ENCODE measurements at places on chromosomes 5 and 9. TPM values are rescaled to one million over a fixed set of nuclear protein-coding genes. Genes with fewer than 3 reads are reported as not detected.
A peak's percentile ranks its signal among the peaks of the same experiment; 100 is the strongest.

SPEF2 gene
- 8.9 TPM for total RNA-seq

ANKRD31 gene
- total RNA-seq: 0.22 TPM

EIF4E1B gene
- total RNA-seq: not detected

OR1J1 gene
- total RNA-seq: not detected

CDH9 gene
- not detected for total RNA-seq

ELP1 gene
- 28.1 TPM for total RNA-seq

TEX48 gene
- total RNA-seq: not detected

IL3 gene
- total RNA-seq: not detected

GRCh38 chr5:34841816-34842215 is 2.9 kb downstream of the TTC23L start:
- H3K27ac ChIP-seq: no peak overlapping the region
- DNase-seq: no peak
- no peaks in the 10 kb centered on the region for H3K36me3 ChIP-seq
- peaks cover 14% of the 10 kb centered on the region for H3K27me3 ChIP-seq

DNA sequence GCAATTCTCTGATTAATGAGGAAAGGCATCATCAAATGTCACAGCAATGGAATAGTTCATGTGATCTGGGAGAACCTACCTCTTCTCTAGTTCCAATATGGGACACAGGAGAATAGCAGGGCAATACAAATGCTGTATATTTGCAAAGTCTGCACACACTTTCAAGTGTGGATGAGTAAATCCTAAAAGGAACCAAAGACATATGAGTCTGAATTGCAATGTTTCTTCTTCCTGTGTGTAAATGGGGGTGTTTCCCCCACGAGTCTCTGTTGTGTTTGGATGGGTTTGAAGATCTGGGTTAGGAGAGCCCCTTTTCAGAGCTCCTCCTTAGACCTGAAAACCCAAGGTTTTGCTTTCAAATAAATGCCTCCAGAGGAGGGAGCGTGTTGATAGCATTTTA is 26.9 kb downstream of the SLC46A2 start:
- peak overlapping the region; percentile 1 for H3K4me3 ChIP-seq
- DNase-seq: no peak
- H3K27ac ChIP-seq: peak overlapping the region; percentile 41
- no peaks in the 10 kb centered on the region for H3K27me3 ChIP-seq
- H3K36me3 ChIP-seq: no peaks in the 10 kb centered on the region

GRCh38 chr9:6007770-6008168 is 7.7 kb downstream of the RANBP6 start:
- H3K27ac ChIP-seq: peak overlapping the region; percentile 90
- H3K36me3 ChIP-seq: peaks cover 13% of the 10 kb centered on the region
- H3K27me3 ChIP-seq: no peaks in the 10 kb centered on the region
- H3K4me1 ChIP-seq: peaks cover 28% of the 10 kb centered on the region
- DNase-seq: peak; percentile 89

DNA sequence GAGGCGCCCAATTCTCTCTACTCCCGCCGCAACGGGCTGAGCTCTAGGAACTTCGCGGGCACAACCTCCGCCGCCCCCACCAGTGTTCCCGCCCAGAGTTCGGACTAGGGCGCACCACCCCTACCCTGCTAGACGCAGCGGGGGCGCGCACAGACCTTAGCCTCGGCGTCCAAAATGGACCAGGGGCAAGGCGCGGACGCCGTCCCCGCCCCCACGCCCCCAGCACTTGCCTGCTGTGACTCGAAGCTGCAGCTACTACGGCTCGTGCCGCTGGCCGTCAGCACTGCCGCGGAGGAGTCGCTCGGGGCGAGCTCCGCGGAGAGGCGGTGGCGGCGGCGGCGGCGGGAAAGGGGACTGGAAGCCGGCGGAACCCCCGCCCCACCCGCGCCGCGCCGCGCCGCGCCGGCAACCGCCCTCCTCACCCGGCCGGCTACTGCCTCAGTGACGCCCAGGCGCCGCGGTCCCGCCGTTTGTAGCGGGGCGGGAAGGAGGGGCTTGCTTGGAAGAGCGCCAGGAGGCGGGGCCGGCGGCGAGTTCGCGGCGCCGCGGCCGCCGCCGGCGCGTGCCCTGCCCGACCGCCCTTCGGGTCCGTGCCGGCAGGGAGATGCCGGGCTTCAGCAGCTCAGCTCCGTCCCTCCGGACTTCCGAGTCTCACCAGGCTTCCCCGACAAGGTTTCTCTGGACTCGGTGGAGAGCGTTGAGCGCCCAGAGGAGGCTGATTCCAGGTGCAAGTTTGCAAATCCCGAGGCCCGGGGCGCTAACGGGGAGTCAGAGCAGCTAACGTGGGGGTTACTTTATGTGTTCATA is 4.5 kb downstream of the ELAVL2 start:
- no peaks in the 10 kb centered on the region for H3K27me3 ChIP-seq
- no peak overlapping the region for H3K4me3 ChIP-seq
- DNase-seq: no peak

DNA sequence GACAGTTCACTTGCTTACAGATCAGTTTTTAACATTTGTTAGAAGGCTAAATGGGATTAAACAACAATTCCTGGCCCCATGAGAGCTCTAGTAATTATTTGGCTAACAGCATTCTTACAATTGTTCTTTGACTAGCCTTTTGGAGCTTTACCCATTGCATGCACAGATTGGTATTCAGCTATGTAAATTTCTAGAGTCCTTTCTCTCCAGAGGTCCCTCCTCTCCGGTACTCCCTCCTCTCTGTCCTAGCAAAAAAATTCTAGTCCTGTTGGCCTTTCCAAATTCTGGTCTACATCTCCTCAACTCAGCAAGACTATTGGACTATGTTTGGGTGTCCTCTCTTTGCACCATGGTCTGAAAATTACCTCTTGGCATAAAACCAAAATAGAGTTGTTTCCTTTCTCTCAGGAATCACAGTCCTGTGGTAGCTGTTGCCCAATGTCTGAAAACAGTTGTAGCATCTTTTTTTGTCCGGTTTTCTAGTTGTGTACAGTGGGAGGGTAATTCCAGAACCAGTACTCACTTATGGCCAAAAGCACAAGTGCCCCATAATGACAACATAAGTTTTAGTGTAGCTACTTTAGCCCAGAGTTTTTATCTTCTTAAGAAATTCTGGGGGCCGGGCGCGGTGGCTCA is 18.1 kb downstream of the SAR1B start:
- no peak overlapping the region for H3K4me3 ChIP-seq
- H3K36me3 ChIP-seq: peaks cover 14% of the 10 kb centered on the region
- H3K4me1 ChIP-seq: no peaks in the 10 kb centered on the region
- H3K27ac ChIP-seq: no peak overlapping the region

DNA sequence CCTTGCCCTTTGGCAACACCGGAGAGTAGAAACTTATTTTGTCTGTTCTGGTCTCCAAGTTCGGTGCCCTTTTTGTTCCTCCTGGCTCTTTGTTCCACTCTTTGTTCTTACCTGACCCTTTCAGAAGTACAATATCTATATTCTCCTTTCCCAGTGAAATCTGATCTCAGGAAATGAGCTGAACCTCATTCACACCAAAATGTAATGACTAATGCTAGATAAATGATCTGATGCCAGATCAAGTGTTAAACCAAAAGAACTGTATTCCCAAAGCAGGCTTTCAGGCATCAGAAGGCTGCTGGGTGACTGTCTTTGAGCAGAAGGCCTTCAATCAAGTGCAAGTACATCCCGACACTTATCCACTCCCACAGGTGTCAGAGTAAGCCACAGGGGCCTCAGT is 156.4 kb downstream of the SPOCK1 start:
- no peak overlapping the region for H3K4me3 ChIP-seq
- H3K36me3 ChIP-seq: no peaks in the 10 kb centered on the region
- H3K27ac ChIP-seq: no peak overlapping the region
- DNase-seq: no peak

DNA sequence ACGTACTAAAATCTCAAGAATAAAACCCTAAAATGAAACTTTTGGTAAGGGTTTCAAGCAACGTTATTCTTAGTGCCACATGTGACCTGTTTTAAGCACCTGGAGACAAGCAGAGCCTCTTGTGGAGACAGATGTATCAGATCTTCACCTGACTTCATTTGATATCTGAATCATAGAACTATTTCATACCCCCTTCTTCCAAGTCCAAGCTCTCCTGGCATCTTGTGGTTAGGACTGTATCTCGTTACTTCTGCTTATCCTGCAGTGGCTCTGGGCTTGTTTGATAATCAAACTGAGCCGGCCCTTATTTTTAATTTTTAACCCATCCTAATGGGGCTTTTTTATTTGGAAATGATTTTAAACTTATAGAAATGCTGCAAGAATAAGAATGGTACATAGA is 11.1 kb upstream of the FSD1L start:
- no peaks in the 10 kb centered on the region for H3K4me1 ChIP-seq
- H3K4me3 ChIP-seq: no peak overlapping the region
- H3K27ac ChIP-seq: no peak overlapping the region
- no peak for DNase-seq
- H3K36me3 ChIP-seq: no peaks in the 10 kb centered on the region
- peaks cover 2% of the 10 kb centered on the region for H3K27me3 ChIP-seq

DNA sequence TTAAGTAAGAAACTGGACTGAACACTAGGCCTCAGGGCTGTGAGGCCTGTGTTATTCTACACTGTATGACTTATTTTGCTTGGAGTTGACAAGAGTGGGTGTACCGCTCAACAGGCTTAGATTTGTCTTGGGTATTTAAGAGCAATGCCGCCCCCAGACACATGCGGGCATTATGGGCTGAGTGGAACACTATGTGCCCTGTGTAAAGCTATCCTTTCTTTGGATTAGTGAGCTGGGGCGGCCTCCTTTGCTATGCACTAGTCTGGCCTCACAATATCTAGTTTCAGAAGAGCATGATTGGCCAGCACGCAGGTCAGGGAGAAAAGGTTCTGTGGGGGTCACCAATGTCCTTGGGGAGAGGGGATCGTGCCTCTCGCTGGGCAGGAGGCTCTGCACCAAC is 206.3 kb upstream of the GDNF start:
- no peaks in the 10 kb centered on the region for H3K36me3 ChIP-seq
- DNase-seq: no peak
- no peak overlapping the region for H3K27ac ChIP-seq

DNA sequence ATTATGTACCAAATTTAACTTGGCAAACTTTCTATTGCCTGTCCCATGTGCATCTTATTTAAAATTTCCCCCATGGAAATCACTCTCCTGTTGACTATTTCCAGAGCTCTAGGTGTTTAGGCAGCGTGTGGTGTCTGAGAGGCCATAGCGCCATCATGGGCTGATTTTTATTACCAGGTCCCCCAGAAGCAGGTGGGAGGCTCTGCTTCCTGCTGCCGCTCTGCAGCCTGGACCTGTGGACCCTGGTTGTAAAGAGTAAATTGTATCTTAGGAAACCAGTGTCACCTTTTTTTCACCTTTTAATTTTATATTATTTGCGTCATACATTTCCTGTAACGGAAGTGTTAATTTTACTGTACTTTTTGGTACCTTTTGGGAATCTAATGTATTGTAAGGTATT is 6.4 kb downstream of the HNRNPAB start:
- no peaks in the 10 kb centered on the region for H3K27me3 ChIP-seq
- H3K27ac ChIP-seq: no peak overlapping the region
- no peak overlapping the region for H3K4me3 ChIP-seq
- H3K4me1 ChIP-seq: peaks cover 37% of the 10 kb centered on the region
- DNase-seq: no peak
- H3K36me3 ChIP-seq: peaks cover 32% of the 10 kb centered on the region

GRCh38 chr5:164306662-164307061 is 801.2 kb downstream of the MAT2B start:
- no peaks in the 10 kb centered on the region for H3K36me3 ChIP-seq
- H3K27me3 ChIP-seq: no peaks in the 10 kb centered on the region
- no peak overlapping the region for H3K4me3 ChIP-seq
- DNase-seq: no peak
- no peak overlapping the region for H3K27ac ChIP-seq

GRCh38 chr9:21165516-21165915 is 944 bp downstream of the IFNA21 start:
- no peak overlapping the region for H3K4me3 ChIP-seq
- H3K4me1 ChIP-seq: peaks cover 16% of the 10 kb centered on the region
- H3K27ac ChIP-seq: no peak overlapping the region
- H3K27me3 ChIP-seq: no peaks in the 10 kb centered on the region
- DNase-seq: no peak
- peaks cover 6% of the 10 kb centered on the region for H3K36me3 ChIP-seq

DNA sequence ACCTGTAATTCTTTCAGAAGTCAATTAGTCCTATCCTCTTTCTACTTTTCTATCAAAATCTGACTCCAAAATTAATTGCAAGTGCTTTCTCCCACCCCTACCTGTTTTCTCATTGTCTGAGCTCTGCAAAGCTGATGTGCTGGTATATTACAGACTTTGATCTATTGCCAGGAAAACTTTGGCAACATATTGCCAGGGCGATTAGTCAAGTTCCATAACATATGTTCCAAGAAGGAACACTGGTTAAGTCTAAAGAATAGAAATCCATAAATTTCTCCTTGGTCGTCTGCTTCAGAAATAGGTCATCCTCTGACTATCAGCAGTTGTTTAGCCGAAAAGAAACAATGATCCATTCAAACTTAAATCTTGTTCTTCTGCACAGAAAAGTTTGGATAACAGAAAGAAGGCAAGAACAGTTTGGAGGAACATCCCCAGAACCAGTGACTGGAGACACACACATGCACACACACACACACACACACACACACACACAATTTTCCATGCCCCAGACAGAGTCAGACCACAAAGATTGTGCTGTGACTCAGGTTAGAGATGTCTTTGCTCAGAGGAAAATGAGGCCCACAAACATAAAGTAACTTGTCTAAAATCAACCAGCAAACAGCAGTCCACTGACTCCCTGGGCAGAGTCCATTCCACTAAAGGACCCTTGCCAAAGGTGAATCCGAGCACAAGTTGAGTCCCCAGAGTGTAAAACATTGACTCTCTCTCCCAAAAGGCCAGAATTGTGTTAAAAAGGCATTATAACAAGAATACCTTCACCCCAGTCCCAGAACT is 202.1 kb downstream of the DEPDC1B start:
- no peak overlapping the region for H3K4me3 ChIP-seq
- H3K36me3 ChIP-seq: no peaks in the 10 kb centered on the region
- H3K27me3 ChIP-seq: no peaks in the 10 kb centered on the region

- H3K27ac ChIP-seq: no peak overlapping the region
- no peaks in the 10 kb centered on the region for H3K4me1 ChIP-seq
- no peak overlapping the region for H3K4me3 ChIP-seq
- no peaks in the 10 kb centered on the region for H3K36me3 ChIP-seq
- DNase-seq: no peak
These were observed 114.7 kb upstream of the CXCL14 start for GRCh38 chr5:135693371-135693955.

GRCh38 chr9:134782921-134783698 is 97.5 kb upstream of the FCN2 start:
- DNase-seq: no peak
- peaks cover 5% of the 10 kb centered on the region for H3K27me3 ChIP-seq
- no peaks in the 10 kb centered on the region for H3K4me1 ChIP-seq

- peaks cover 4% of the 10 kb centered on the region for H3K36me3 ChIP-seq
- DNase-seq: no peak
- peaks cover 33% of the 10 kb centered on the region for H3K4me1 ChIP-seq
- no peak overlapping the region for H3K27ac ChIP-seq
- no peak overlapping the region for H3K4me3 ChIP-seq
These were observed 4.6 kb upstream of the ZNF608 start for GRCh38 chr5:124751031-124751430.

- no peak for DNase-seq
- no peak overlapping the region for H3K4me3 ChIP-seq
- H3K27me3 ChIP-seq: no peaks in the 10 kb centered on the region
- peaks cover 3% of the 10 kb centered on the region for H3K4me1 ChIP-seq
- H3K27ac ChIP-seq: no peak overlapping the region
- peaks cover 16% of the 10 kb centered on the region for H3K36me3 ChIP-seq
These were observed 93.6 kb upstream of the OTULINL start for GRCh38 chr5:14487897-14488570.

Data from natural killer cell treated with Interleukin-12 subunit alpha and Interleukin-12 subunit beta and Interleukin-15 and Interleukin-18, amount 100 ng/mL, for 72 hours (primary cell).